Right ventricle myocardium superior (tissue), 1 donor: ENCODE measurements at places on chromosomes 13 and 19. TPM values are rescaled to one million over a fixed set of nuclear protein-coding genes. Genes with fewer than 3 reads are reported as not detected.

STK11 gene
- 54.8 TPM for total RNA-seq

OR4F17 gene
- not detected for total RNA-seq

FXYD1 gene
- total RNA-seq = 580 TPM

IFNL1 gene
- total RNA-seq = not detected

PRRG2 gene
- total RNA-seq = 0.70 TPM

- DNase-seq = peak; percentile 68
These were observed at the start of gene LAIR1 for GRCh38 chr19:54364775-54365257. Gene LAIR1 (minus strand): TSS chr19:54364931. CDS start chr19:54364804, 127 bp downstream.

DNA sequence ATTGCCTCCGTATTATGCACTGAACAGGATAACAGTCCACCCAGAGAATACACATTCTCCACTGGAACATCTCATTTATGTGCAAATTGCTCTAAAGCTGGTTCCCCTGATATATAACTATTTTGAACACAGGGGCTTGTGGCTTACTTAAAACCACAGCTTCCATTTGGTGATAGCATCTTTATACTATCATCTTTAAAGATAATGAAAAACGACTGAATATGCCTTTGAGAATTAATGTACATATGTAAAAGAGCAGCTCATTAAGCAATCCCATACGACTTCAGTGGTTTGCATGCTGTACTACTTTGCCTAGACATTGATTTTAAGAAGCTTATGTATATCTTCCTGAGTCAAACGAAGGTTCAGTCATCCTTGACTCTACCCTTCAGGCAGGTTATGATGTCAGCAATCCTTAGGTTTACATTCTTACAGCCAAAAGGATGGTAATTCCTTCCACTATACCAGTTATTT lies 40.8 kb downstream of the BRD4 start:
- no peak for DNase-seq

DNA sequence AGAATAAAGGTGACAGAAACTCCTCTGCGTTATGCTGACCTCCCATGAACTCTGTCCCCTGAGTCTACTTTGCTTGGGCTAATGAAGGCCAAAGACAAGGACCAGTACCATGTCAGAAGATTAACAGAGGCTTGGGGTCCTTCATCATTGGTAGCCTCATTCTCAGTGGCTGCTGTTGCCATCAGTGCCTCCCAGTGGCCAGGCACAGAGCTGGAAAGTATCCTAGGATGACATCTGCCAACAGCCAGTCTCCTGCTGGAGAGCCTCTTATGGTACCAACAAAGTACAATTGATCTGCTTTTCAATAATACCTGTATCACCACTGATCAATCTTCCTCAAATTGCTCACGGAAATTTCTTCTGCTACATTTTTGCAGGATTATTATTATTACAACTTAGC lies 281.6 kb downstream of the DNAJC15 start:
- no peak for DNase-seq

GRCh38 chr13:75694722-75695121 lies 58.6 kb downstream of the LMO7 start:
- DNase-seq = no peak

- no peak for DNase-seq
These were observed 4.1 kb upstream of the UBAC2 start for GRCh38 chr13:99196466-99197116.

- DNase-seq = no peak
These were observed 786.2 kb downstream of the SLITRK6 start for GRCh38 chr13:85013006-85013405.

GRCh38 chr13:22049384-22049783 lies 378.5 kb downstream of the FGF9 start:
- no peak for DNase-seq

GRCh38 chr13:23672616-23673015 lies 102.4 kb downstream of the TNFRSF19 start:
- DNase-seq = no peak

- DNase-seq = no peak
These were observed 359.1 kb downstream of the FGF14 start for GRCh38 chr13:102042746-102043145.

- no peak for DNase-seq
These were observed 9.5 kb downstream of the NKPD1 start for GRCh38 chr19:45151320-45151719.

DNA sequence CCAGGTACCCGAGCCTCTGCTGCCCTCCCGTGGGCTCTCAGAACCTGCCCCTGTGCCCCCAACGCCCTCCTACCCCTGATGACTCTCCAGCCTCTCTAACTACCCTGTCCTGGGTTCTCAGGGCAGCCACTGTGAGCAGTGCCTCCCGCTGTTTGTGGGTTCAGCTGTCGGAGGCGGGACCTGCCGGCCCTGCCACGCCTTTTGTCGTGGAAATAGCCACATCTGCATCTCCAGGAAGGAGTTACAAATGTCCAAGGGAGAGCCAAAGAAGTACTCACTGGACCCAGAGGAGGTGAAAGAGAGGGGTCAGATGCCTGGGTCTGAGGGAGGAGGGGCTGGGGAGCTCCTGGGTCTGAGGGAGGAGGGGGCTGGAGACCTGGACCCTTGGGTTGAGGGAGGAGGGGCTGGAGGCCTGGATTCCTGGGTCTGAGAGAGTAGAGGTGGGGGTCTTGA lies 20.0 kb downstream of the CNFN start:
- DNase-seq = no peak
